ENCODE measurements at places on chromosomes 12 and 14. TPM values are rescaled to one million over a fixed set of nuclear protein-coding genes. Genes with fewer than 3 reads are reported as not detected.

Gene PSMC1
- 237 TPM for polyA plus RNA-seq

Gene KLRG1
- 0.54 TPM for polyA plus RNA-seq

Gene SLC17A8
- not detected for polyA plus RNA-seq

Gene TROAP
- 12.7 TPM for polyA plus RNA-seq

Gene MUCL1
- 1.1 TPM for polyA plus RNA-seq

Gene CCDC196
- not detected for polyA plus RNA-seq

DNA sequence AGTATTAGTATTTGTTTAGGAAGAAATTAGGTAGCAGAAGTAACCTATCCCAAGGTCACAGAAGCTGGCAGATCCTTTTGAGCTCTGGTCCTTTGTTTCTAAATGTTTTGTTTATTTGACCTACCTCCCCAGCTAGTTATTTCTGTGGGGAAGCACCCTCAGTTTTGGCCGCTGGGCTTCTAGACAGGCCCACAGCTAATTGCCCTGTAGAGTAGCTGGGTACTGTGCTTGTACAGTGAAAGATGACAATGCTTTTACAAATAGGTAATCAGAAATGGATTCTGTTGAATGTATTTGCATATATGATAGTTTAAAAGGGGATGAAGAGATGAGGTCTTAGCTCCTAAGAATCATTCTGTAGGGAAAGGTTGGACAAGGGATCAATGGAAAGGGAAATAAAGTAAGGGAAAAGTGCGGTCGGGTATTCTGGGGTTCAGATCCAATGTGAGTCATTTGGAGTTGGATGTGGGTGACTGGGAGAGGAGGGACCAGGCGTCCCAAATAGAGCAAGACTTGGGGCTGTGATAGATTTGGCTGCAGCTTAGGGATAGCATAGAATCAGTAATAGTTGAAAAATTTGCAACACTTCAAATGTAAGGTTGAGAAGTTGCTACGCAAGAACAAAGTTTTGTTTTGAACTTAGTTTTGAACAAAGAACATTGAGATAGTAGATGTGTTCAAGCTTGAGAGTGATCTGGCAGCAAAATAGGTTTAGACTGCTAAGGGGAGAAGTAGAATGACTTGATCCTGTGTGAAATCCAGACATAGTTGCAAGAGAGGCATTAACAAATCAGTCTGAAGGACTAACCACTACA, 3.6 kb downstream of the NUDT4 start:
- peaks cover 18% of the 10 kb centered on the region for H3K4me1 ChIP-seq
- H3K27ac ChIP-seq = no peak overlapping the region
- H3K36me3 ChIP-seq = no peaks in the 10 kb centered on the region
- no peaks in the 10 kb centered on the region for H3K27me3 ChIP-seq

DNA sequence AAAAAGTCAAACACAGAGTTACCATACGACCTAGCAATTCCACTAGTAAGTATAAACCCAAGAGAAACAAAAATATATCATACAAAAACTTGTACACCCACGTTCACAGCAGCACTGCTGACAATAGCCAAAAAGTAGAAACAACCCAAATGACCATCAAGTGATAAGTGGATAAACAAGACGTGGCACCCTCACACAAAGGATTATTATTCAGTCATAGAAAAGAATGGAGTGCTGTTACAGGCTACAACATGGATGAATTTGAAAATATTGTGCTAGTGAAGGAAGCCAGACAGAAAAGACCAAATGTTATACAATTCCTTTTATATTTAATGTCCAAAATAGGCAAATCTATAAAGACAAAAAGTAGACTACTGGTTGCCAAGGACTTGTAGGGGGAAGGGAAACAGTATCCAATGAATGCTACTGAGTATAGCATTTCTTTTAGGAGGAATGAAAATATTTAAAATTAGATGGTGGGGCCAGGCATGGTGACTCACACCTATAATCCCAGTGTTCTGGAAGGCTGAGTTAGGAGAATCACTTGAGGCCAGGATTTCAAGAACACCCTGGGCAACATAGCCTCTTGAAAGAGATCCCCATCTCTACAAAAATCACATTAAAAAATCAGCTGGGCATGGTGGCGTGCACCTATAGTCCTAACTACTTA, 41.9 kb downstream of the SPTLC2 start:
- no peak overlapping the region for H3K27ac ChIP-seq
- H3K36me3 ChIP-seq = peaks cover 13% of the 10 kb centered on the region
- no peak for DNase-seq
- H3K4me1 ChIP-seq = no peaks in the 10 kb centered on the region
- no peak overlapping the region for H3K4me3 ChIP-seq

DNA sequence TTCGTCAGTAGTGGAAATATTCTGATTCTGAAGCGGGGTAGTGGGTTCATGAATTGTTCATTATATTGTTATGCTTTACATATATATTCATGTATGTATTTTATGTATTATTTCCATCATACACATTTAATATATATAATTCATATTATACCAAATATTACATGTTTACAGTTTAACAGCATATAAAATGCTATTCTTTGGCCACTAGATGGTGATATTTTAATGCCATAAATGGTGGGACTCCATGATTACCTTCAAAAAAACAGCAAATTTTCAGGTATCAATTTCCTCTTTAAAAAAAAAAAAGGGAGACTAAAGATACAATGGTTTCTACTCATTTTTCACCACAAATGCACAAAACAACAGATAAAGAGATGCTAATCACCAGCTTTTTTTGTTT, 41.0 kb downstream of the BDKRB1 start:
- no peak overlapping the region for H3K27ac ChIP-seq
- H3K4me3 ChIP-seq = no peak overlapping the region
- H3K4me1 ChIP-seq = no peaks in the 10 kb centered on the region
- no peaks in the 10 kb centered on the region for H3K27me3 ChIP-seq

DNA sequence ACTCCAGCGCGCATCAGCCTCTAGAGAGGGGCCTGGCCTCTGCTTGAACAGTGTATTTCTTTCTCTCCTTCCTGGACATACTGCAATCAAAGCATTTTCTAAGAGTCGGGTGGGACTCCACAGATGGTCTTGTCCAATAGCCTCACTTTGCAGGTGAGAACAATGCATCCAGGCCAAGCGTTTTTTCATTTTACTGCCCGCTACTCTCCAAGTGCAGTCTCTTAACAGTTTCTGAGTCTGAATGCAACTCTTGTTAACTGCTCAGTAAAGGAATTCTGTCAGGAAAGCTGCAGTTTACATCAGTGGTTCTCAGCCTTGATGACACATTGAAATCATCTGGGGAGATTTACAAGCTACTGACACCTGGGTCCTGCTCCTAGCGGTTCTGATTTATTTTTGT, 57.0 kb downstream of the IRF2BPL start:
- no peak overlapping the region for H3K4me3 ChIP-seq
- no peaks in the 10 kb centered on the region for H3K4me1 ChIP-seq
- H3K36me3 ChIP-seq = no peaks in the 10 kb centered on the region
- DNase-seq = no peak
- H3K27ac ChIP-seq = no peak overlapping the region

DNA sequence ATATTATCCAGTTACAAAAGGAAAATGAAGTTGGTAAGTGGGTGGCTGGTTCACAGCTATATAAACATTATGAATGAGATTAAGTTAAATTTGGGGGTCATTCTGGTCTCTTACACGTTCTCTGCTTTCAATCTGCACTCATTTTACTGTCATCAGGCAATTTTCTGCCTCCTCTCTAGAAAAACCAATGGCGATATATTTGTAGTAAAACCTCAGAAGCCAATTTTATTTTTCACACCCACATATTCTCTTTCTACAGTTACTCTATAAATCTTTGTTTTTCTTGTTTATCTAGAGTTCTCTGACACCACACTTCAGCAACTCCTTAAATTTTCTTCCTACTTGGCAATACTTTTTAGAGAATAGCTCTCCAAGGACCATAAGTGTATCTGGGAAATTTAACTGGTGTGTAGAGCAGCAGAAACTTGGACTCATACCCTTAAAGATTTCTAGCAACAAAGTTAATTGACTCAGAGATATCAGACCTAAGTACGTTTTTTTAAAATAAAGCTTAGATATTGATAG, 926.9 kb downstream of the TMTC2 start:
- DNase-seq = no peak
- H3K4me3 ChIP-seq = no peak overlapping the region
- H3K36me3 ChIP-seq = no peaks in the 10 kb centered on the region
- H3K4me1 ChIP-seq = no peaks in the 10 kb centered on the region
- H3K27me3 ChIP-seq = no peaks in the 10 kb centered on the region

DNA sequence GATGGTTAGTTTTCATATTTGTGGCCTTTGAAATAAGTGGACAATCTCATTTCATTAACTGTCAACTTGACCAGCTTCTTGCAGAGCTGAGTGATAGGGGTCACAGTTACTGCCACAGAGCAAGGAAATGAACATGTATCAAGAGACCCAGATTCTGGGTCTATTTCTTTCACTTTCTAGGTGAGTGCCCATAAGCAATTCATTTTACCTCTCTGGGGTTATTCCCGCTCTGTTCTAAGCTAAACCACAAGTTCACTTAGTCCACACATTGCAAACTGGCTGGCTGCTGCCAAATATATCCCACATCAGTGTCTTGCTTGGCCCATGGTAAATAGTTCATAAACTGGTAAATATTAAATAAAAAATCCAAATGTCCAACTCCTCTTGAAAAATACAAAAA, 29.9 kb downstream of the GPHB5 start:
- H3K4me3 ChIP-seq = no peak overlapping the region
- no peak overlapping the region for H3K27ac ChIP-seq
- no peaks in the 10 kb centered on the region for H3K4me1 ChIP-seq
- peaks cover 7% of the 10 kb centered on the region for H3K27me3 ChIP-seq
- DNase-seq = no peak

- H3K36me3 ChIP-seq = peaks cover 3% of the 10 kb centered on the region
- no peak overlapping the region for H3K4me3 ChIP-seq
- H3K4me1 ChIP-seq = peaks cover 10% of the 10 kb centered on the region
Measured at GRCh38 chr14:101851736-101852405, 90.4 kb downstream of the PPP2R5C start.

DNA sequence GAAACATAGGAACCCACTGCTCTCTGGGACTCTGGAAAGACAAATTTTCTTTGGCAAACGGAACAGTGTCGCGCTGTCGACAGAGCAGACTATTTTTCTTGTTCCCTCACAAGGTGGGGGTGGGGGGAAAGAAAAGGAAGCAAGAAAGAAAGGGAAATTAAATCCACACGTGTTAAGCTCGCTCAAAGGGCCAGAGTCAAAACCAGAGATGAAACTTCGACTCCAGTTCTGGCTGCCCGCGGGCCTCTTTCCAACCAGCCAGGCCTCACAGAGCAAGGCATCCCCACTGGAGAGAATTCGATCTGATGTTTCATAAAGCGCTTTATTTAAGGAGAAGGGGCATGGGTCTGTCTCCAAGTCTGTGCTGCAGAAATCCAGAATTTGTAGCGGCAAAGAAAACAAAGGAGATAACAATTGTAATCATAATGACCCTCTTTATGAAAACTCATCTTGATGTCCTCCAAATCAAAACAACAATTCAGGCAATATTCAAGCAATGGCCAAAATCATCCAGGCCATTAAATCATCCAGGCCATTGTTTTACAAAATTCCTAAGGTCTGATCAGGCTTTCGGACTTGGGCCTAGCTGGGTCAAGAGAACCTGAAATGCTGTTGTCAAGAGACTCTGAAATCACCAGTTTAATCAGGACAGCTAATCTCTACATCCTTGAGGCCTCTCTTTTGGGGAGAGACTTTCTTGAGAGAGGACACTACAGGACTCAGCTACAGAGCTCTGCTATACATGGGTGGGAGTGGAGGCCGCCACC, 5.3 kb upstream of the TBX5 start:
- DNase-seq = no peak
- H3K4me1 ChIP-seq = no peaks in the 10 kb centered on the region
- no peaks in the 10 kb centered on the region for H3K36me3 ChIP-seq
- no peak overlapping the region for H3K4me3 ChIP-seq
- H3K27ac ChIP-seq = no peak overlapping the region

- no peak overlapping the region for H3K4me3 ChIP-seq
- peaks cover 78% of the 10 kb centered on the region for H3K4me1 ChIP-seq
- no peaks in the 10 kb centered on the region for H3K27me3 ChIP-seq
- peaks cover 4% of the 10 kb centered on the region for H3K36me3 ChIP-seq
- H3K27ac ChIP-seq = peak overlapping the region; percentile 72
- DNase-seq = no peak
Measured at GRCh38 chr12:47085815-47086252, 6.1 kb upstream of the AMIGO2 start.

GRCh38 chr12:123077298-123078119, 73.4 kb downstream of the PITPNM2 start:
- H3K27ac ChIP-seq = no peak overlapping the region
- no peaks in the 10 kb centered on the region for H3K27me3 ChIP-seq
- H3K36me3 ChIP-seq = no peaks in the 10 kb centered on the region
- DNase-seq = no peak
- H3K4me1 ChIP-seq = peaks cover 20% of the 10 kb centered on the region

GRCh38 chr12:103802586-103802886, 38.5 kb downstream of the NT5DC3 start:
- H3K27me3 ChIP-seq = no peaks in the 10 kb centered on the region
- H3K4me3 ChIP-seq = peak overlapping the region; percentile 46
- peak overlapping the region; percentile 91 for H3K27ac ChIP-seq

DNA sequence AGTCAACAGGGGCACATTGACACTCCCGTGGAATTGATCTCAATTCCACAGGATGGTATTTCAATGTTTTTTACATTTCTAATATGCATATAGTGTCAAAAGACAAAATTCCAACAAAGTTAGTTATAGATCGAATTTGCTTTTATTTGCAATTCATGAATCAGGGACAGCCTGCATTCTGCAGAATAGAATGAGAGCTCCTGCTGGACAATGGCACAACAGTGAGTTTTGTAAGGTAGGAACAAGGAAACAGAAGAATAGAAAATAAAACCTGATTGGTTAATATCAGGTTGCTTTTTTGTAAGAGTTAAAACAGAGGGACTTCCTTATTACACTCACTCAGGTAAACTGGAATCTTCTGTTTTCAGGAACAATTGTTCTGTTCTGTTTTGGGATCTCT, 32.8 kb upstream of the NEDD1 start:
- no peaks in the 10 kb centered on the region for H3K4me1 ChIP-seq
- H3K27me3 ChIP-seq = no peaks in the 10 kb centered on the region

DNA sequence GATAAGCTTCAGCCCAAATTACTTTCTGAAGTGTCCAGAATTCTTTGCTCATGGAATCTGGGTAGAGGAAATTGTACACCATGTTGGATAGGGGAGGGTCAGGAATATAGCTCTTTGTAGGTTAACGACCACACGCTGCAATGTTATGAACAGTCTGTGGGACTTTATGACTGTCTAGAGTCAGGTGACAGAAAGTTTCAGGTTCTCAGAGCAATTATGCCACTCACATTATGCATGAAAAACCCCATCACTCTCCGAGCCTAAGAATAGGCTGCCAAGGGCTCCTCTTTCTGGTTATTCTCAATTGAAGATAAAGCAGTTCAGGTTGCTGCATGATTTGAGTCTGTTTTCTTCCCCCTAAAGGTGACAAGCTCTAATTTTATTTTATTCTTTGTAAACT, 430.9 kb downstream of the ATP23 start:
- no peaks in the 10 kb centered on the region for H3K36me3 ChIP-seq
- H3K4me1 ChIP-seq = peaks cover 9% of the 10 kb centered on the region
- no peak overlapping the region for H3K4me3 ChIP-seq
- H3K27me3 ChIP-seq = no peaks in the 10 kb centered on the region
- no peak for DNase-seq

- H3K27me3 ChIP-seq = no peaks in the 10 kb centered on the region
- DNase-seq = no peak
- no peaks in the 10 kb centered on the region for H3K36me3 ChIP-seq
- H3K4me1 ChIP-seq = no peaks in the 10 kb centered on the region
- H3K27ac ChIP-seq = no peak overlapping the region
- no peak overlapping the region for H3K4me3 ChIP-seq
Measured at GRCh38 chr14:95078867-95079266, 78.5 kb downstream of the DICER1 start.

GRCh38 chr12:108803428-108804105, 53.8 kb downstream of the SSH1 start:
- H3K36me3 ChIP-seq = peaks cover 62% of the 10 kb centered on the region
- peak overlapping the region; percentile 55 for H3K27ac ChIP-seq
- H3K4me3 ChIP-seq = no peak overlapping the region
- H3K27me3 ChIP-seq = no peaks in the 10 kb centered on the region
- H3K4me1 ChIP-seq = peaks cover 10% of the 10 kb centered on the region
- peak; percentile 66 for DNase-seq
